Suppressor macrophage treated with lipopolysaccharide for 1 hour (primary cell): ENCODE measurements at places on chromosomes 5 and 9.

DNA sequence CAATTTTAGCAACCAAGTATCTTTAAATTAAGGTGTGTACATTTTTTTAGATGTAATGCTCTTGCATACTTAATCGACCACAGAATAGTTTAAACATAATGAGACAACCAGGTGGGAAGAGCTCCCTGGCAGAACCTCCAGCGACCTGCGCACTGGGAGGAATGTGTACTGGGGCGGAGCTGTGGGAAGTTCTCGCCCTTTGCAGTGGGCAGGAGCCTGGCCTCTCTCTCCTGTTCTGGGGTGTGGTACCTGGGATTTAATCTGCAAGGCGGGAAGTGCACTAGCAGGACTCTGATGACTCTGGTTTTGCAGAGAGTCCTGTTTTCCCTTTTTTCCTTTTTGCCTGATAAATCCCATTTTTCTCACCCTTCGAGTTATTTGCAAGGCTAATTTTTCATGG lies 150.7 kb downstream of the SLC28A3 start:
- no peak for DNase-seq

- no peak for DNase-seq
Measured at GRCh38 chr5:3342271-3343100, 253.1 kb upstream of the IRX1 start.

DNA sequence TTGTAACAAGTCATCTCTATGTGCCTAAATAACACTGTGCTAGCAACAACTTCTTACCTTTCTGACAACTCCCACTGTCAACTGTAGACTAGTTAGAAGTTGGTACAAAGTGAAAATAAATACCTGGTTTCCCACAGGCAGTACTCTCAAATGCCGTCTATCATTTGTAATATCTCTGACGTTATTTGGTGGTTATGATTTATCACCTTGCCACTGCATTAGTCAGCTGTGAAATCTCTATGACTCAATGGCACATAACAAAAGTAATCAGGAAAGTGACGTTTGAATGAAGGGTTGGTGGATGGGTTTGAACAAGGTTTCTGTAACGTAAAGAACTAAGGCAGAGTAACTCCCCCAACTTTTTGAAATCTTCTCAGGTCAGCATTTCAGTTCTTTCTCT lies 592.3 kb downstream of the MAT2B start:
- no peak for DNase-seq

DNA sequence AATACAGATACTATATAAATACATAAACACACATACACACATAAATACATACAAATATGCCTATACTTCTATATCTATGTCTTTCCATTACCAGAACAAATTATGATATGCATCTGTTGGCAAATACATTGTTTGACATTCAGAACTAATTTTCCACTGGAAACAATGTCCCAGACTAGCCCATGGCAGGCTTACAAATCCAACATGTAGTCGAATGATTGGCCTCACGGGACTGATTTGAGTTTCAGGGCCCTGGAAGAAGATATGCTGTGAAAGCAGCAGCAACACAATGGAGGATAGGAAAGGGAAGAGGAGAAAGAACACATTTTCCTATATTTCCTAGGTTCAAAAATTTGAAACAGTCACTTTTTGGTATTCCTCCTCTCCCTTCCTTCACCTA lies 881.1 kb upstream of the DMAC1 start:
- no peak for DNase-seq

GRCh38 chr5:62306323-62306895 lies 403 bp downstream of the KIF2A start:
- peak; percentile 78 for DNase-seq

- DNase-seq = no peak
Measured at GRCh38 chr9:81132318-81132717, 557.0 kb downstream of the TLE1 start.

GRCh38 chr9:120909904-120910303 lies 16.7 kb downstream of the TRAF1 start:
- peak; percentile 68 for DNase-seq

GRCh38 chr5:156920042-156920860 lies 42.8 kb downstream of the TIMD4 start:
- DNase-seq = no peak

DNA sequence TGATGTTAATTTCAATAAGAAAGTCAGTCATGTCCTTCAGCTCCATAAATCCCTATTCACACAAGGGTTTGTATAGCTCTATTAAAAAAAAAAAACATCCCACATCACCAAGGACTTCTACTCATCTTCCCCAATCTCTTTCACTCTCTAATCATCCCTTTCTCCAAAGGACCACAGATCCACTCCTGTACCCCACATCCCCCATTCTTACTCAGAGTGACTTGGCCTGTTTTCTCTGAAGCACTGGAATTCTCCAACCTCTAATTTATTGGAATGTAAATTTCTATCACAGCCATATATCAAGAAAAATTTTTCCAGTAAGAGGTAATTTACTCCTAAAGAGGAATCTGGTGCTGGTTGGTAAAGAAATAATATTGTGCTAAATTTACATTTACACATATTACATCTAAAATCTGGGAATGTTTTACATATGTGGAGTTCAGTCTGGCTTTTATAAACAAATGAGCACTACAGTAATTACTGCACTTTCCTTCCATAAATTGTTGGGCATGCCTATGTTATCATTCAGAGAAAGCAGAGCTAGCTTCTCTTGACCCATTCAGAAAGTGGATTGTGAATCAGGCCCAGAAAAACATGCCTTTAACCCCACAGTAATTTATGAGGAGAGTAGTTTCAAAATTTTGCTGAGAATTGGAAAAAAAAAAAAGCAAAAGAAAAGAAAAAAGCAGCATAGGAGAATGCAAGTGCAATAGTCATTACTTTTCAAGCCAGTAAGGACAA lies 399.5 kb upstream of the TNC start:
- no peak for DNase-seq

GRCh38 chr5:72507231-72507906 lies at the start of gene ZNF366:
Gene ZNF366, minus strand, starts transcription at chr5:72507410. Its CDS starts 45,914 bp downstream, at chr5:72461496.
- peak; percentile 40 for DNase-seq

GRCh38 chr5:155616779-155617392 lies 603.3 kb downstream of the KIF4B start:
- peak; percentile 17 for DNase-seq

DNA sequence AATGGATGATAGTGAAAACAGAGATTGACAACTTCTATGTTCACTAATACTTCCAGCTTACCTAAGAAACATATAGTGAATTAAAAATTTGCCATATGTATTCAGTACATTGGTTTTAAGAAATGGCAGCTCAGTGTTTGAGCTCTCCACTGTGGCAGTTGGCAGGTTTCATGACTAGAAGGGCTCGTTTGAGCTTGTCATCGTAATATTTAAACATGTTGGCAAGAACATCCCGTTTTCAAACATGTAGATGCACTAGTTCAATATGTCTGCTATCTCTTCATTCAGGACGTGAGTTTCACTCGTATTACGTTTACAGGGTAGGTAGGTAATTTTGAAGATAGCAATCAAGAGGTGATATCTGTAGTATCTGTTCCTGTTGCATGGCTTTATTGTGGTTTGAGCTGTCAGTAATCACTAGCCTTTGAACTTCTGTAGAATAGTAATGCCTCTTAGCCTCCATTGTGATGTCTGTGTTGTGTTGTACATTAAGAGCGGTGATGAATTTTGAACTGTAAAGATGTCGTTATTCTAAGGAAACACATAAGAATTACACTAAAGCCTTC lies 74.8 kb downstream of the NLN start:
- DNase-seq = no peak

GRCh38 chr9:120442308-120442995 lies 137.5 kb downstream of the CDK5RAP2 start:
- DNase-seq = peak; percentile 60

DNA sequence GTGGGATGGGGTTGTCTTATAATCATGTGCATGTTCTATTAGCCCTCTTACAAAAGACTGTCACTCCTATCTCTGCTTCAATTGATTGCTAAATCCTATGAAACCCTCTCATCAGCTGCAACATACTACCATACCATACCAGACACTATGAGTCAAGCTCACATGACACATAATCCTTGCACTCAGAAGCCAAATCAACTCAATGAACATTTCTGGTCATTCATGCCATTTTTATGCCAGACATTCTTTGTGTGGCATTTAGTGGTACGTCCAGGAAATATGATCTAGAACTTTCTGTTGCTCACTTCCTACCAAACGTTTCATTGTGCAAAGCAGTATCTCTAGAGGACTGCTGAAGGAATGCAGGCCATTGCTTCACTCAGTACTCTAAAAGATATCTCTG lies 159.2 kb upstream of the GNA14 start:
- DNase-seq = peak; percentile 76

GRCh38 chr5:22728610-22729009 lies 124.5 kb downstream of the CDH12 start:
- no peak for DNase-seq

DNA sequence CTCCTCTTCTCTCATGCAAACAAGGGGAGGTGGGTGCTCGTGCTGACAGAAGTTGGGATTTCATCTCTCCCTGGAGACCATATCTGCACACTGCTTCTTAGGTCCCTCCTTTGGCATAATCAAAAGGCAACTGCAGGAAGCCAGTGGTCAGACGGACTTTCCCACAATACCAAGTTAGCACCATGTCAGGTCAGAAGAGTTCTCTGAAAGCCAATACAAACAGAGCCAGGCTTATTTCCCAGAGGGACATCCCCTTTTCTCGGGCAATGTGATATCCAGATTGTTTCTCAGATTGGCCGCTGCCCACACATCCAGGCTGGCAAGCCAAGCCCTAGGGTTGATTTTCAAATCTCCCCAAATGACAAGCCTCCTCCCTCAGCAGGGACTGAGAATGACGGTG lies 241.1 kb downstream of the NFIB start:
- DNase-seq = no peak

DNA sequence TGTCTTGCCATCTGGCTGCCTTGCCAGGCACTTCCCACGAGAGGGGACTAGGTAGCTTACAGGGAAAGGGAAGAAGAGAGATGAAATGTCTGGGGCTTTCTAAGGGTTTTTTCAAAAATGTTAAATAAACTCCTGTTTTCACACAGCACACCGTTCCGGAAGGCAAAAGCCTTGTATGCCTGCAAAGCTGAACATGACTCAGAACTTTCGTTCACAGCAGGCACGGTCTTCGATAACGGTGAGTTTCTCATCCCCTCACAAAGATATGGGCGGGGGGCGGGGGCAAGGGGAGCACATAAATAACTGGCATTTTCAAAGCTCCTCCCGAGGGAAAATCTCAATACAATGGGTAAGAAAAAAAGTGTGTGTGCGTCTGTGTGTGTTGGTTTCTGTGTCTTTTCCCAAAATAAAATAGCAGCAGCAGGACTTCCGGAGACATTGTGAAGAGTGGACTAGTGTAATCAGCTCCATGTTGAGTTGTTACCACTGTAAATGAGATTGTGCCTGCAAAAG lies 189.6 kb downstream of the NR3C1 start:
- no peak for DNase-seq

- DNase-seq = no peak
Measured at GRCh38 chr5:53180538-53180937, 71.0 kb upstream of the MOCS2 start.

GRCh38 chr9:119284118-119284517 lies 85.1 kb downstream of the BRINP1 start:
- no peak for DNase-seq

DNA sequence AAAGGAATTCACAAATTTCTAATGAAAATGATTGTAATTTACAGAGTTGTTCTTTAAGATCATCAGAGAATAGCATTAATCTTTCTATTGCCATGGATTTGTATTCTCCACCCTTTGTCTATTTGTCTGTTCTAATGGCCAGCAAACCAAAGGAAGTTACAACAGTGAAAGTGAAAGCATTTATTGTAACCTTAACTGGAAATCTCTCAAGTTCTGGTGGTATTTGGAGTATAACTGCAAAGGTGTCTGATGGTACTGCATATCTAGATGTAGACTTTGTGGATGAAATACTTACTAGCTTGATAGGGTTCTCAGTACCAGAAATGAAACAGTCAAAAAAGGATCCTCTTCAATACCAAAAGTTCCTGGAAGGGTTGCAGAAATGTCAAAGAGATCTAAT lies 21.7 kb downstream of the RMI1 start:
- DNase-seq = no peak

GRCh38 chr9:134605966-134606357 lies 35.6 kb upstream of the COL5A1 start:
- no peak for DNase-seq

DNA sequence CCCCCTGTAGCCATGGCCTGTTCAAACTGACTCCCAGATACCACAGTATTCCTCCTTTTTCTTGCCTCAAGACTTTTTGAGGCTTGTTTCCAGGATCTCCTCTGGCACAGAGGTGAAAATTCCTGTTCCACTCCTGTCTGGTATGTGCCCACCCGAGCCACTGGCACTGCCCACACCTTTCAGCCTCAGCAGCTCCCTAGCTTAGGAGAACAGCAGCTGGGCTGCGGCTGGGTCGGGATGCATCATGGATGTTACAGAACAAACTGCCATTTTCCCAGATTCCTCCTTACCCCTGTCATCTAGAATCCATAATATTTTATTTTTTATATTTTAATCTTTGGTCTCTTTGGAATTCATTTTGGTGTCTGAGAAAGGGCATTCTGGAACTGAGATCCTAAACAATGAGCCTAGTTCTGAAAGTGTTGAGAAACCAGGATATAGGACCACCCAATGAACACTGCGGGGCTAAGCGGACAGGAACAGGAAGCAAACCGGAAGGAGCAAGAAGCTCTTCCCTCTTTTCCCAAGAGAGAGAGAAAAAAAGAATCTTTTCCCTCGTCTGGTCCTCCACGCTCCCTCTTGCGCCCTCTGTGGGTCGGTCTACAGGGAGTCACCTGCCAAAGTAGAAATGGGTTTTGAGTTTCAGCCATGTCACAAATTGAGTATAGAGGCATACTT lies 12.5 kb downstream of the OR2S2 start:
- DNase-seq = peak; percentile 77

GRCh38 chr5:32446630-32447029 lies 2.1 kb upstream of the ZFR start:
- no peak for DNase-seq

- DNase-seq = no peak
Measured at GRCh38 chr5:1833264-1834021, 32.2 kb downstream of the NDUFS6 start.

DNA sequence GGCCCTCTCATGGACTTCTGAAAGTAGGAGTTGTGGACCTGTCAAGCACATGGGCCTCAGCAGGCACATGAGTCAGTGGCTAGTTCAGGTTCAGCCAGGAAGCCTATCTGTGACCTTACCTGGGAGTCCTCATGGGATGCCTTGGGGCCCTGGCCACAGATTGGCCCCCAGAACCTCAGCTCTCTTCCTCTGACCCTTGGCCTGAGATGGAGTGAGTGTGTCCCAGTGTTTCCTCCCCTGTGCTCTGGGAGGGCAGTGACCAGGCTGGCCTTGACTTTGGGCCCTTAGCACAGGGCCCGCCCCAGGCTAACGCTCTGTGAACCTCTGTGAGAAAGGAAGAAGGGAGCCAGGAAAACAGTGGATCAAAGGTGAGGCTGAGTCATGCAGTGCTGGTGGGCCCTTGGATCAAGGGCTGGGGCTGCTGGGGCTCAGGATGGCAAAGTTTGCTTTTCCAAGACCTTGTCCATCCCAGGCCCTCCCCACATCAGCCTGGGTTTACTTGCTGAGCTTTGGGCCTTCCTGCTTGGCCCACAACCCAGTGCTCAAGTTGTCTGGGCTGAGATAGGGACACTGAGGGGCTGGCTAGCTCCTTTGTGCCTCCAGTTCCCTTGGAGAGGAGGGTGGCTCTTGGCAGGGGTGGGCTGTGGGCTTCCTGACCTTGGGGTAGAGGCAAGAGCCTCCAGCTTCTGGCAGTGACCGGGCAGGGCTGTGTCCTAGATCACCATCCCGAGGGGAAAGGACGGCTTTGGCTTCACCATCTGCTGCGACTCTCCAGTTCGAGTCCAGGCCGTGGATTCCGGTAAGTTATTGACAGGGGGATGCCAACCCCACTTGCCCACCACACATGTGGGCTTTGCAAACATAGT lies 41.4 kb downstream of the RGS3 start:
- DNase-seq = no peak
